Activated CD4-positive, alpha-beta T cell treated with anti-CD3 and anti-CD28 coated beads for 36 hours (primary cell): ENCODE measurements at places on chromosomes 1 and 21.

DNA sequence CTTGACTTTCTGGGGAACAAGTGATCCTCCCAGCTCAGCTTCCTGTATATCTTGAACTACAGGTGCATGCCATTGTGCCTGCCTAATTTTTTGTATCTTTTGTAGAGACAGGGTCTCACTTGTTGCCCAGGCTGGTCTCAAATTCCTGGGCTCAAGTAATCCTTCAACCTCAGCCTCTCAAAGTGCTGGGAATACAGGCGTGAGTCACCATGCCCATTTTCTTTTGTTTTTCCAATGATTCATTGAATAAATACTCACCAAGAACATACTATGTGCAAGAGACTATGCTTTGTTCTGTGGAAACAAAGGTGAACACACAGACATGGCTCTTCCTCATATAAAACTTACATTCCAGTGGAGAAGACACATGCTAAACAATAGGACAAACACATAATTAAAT, 407.8 kb upstream of the DAB1 start:
- no peak for DNase-seq

- DNase-seq, result no peak
Observed at GRCh38 chr1:86233403-86233802, 76.8 kb upstream of the COL24A1 start.

GRCh38 chr1:117208580-117208979, 2.1 kb downstream of the VTCN1 start:
- no peak for DNase-seq

DNA sequence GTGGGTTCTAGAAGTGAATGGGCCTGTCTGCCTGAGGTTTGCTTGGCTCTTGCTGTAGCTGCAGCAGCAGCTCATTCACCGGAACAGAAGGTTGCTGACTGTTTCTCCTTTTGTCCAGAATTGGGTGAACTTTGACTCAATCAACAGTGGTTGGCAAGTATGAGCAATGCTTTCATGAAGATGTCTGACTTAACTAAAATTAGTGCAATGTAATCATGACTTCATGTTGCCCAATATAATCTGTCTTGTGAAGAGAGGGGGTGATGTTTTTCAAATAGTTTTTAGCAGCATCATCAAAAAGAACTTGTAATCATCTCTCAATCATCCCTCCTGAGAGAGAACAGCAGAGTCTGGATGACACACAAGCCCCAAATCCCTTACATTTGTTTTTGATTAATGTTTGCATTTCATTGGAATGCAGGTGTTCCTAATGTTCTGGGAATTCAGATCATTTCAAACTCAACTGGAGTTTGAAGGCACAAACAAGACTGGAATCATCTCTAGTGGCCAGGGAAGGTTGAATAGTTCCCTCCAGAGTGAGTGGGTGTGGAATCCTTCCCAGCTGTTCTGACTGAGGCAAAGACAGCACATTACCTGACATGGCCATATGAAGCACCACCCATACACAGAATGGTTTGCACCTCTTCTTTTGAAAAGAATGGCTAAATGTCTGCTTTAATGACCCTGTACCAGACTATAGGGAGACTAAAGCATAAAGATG, 82.9 kb downstream of the HLX start:
- no peak for DNase-seq

DNA sequence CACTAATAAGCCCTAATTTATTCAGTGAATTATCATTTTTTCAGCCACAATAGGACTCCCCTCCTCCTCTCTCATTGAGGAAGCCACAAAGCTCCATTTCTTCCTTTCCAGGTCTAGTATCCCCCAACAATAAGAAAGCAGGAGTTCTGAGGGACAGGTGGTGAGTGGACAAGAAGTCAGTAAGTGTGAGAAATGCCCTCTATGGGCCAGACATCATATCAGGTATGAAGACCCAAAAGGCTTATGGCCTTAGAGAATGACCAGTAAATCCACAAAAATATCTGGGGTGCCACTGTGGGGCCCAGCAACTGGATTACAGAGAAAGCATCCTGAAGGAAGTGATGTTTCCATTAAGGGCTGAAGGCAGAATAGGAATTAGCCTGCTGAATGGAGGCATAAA, 175.7 kb downstream of the TRIM33 start:
- no peak for DNase-seq

GRCh38 chr21:29287383-29287782, 11.3 kb upstream of the BACH1 start:
- DNase-seq, result no peak
